Cortex of kidney (tissue), 1 donor: ENCODE measurements at places on chromosomes 2 and 18.

DNA sequence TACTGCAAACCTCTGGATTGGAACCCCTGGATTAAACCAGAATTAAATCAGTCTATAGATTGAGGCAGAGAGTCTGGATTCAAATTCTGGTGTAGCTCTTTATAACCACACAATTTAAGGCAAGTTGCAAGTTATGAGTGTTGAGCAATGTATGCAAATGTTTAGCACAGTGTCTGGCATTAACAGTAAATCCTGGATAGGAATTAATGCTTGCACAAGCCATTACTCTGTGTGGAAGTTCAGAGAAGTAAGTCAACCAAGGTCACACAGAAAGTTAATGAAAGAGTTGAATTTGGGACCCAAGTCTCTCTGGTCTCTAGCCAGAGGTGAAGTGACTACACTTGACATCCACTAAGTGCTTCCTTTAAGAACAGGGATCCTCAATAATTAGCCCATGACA lies 2.0 kb upstream of the MARCO start:
- no peak for DNase-seq

- no peak for DNase-seq
Measured at GRCh38 chr2:217438136-217438535, 564.7 kb downstream of the TNS1 start.

DNA sequence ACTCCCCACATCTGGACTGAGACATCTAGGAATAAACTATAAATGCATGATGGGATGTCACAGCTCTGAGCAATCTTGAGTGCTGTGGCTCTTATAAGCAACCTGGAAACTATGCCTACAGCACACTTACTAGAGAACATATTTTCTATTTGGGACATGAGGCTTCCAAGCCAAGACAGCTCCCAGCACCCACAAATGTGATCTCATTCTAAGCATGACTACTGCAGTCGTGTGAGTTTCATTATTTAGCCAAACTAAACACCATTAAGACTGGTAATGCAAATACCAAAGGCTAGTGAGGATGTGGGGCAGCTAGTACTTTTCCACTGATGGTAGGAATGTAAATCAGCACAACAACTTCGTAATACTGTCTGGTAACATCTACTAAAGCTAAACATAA lies 72.5 kb downstream of the RTTN start:
- DNase-seq: no peak

DNA sequence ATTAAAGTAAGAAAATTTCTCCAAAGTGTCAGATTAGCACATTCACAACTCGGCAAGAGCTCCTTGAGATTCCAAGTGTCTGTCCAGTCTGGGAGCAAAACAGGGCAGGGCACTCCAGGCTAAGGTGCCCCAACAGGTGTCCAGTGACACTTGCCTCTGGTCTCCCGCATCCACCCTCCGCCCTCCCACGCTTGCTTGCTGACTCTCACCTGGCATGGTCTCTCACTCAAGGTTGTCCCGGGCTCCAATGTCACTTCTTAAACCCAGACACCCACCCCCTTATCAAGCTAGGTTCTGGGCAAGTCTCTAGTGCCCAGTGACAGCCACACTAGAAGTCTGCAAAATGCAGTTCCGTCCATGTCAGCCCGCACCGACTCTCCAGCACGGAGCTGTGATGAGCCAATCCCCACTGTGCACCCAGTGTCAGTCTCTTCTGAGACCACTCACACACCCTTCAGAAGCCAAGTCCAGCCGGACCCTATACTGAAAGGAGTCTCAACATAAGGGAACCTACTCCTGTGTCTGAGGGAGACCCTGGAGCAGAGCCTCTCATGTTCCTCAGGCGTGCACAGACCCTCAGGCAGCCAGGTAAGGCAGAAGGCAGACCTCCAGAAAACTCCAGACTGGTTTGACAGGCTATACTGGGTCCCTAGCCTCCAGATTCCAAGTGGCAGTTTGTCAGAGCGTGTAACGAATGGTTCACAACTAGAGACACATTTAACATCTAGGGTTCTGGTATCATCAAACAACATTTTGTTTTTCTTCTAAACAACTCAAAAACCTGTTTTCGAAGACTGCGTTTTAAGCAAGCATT lies 45.6 kb downstream of the HDLBP start:
- DNase-seq: no peak

- no peak for DNase-seq
Measured at GRCh38 chr2:163600801-163601200, 135.0 kb downstream of the FIGN start.

DNA sequence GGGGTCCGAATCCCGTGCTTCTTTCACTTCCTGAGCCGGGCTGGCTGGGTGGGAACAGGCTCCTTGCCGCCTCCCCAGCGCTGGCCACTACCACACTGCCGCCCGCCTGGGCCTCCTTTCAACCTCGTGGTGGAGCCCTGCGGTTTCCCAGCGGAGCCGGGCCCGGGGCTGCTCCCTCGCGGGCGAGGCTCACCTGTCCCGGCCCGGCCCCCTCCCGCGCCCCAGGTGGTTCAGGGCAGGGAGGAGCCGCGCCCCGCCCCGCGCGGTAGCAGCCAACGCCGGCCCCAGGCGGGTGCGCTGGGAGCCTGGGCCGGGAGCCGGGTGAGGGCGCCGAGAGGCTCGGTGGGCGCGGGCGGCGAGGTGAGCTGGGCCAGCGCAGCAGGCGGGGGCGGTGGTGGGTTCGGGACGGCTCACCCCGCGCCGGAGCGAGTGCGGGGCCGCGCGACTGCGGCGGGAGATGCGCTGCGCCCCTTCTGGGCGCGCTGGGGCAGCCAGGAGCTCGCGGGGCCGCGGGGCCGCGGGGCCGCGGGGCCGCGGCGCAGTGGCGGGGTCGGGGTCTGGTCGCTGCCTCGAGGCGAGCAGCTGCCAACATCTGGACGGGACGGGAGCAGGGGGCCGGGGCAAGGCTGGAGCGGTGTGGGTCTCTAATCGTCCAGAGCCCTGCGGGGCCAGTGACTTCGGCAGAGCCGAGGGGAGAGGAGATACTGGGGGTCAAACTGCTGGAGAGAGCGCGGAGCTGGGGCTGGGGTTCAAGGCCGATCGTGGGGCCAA lies at the start of gene LYPD6B:
Gene LYPD6B (plus strand): TSS at position 258 of the 771 bp plus-strand sequence. CDS start 92,250 bp downstream, outside the sequence.
- DNase-seq: no peak

GRCh38 chr18:29171892-29172755 lies 995.2 kb upstream of the CDH2 start:
- DNase-seq: no peak

DNA sequence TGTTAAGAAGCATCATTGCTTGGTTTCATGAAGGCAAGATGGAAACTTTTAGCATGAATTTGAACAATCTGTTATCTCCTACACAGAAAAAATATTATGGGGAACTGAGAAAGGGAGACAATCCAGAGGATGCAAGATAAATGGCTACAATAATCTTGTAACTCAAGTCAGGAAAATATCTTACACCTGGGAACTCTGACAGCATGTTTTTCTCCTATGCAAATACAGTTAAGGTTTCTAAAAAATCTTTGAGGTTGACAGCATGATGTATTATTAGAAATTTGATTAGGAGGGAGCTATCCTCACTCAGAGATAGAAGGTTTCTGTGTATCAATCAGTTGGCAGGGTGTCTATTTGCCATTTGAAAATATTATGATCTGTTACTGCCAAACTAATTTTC lies 75.6 kb downstream of the GPD2 start:
- no peak for DNase-seq

GRCh38 chr2:129565551-129566109 lies 413.8 kb upstream of the RAB6C start:
- DNase-seq: no peak

DNA sequence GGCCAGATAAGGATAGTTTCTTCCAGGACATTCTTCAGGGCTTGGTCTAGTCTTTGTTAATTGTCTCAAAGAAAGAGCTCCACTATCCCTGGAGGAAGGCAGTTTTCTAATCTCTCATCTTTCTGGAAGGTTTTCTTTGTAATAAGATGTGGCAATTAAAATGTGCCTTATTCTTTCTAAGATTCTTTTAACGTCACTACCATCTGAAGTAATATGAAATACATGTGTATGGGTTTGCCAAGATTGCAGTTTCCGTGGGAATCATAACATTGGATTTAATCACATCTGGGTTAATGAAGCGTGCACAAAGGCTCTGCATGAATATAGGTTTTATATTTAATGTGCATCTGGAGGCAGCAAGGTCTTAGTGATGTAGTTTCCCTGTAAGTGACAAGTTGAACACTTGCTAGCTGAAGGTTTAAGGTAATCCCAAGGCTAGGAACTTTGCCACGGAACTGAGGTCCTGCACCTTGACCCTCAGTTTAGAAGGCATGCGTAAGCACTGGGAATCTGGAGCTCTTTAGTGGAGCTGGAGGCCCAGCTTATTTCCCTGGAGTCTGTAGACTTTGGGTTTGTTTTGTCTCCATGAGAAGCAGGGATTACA lies 25.7 kb downstream of the DIS3L2 start:
- DNase-seq: no peak

GRCh38 chr2:240329116-240329665 lies 106.3 kb upstream of the GPC1 start:
- no peak for DNase-seq

DNA sequence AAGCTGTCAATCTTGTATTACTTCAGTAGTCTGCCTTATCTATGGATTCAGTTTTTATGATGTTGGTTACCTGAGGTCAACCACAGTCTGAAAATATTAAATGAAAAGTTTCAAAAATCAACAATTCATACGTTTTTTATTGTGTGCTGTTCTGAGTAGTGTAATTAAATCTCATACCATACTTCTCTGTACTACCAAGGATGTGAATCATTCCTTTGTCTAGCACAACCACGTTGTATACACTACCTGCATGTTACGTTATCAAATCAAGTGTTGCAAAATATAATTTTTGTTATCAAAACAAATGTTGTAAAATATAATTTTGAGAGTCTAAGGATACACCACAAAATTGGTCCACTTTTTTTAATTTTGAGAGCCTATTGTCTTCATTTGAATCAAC lies 590.2 kb upstream of the SETBP1 start:
- DNase-seq: no peak

- DNase-seq: no peak
Measured at GRCh38 chr2:203648273-203648672, 58.2 kb upstream of the CD28 start.

- DNase-seq: no peak
Measured at GRCh38 chr2:158407031-158407430, 49.5 kb downstream of the CCDC148 start.

GRCh38 chr2:231475965-231476364 lies 11.7 kb upstream of the NCL start:
- no peak for DNase-seq

DNA sequence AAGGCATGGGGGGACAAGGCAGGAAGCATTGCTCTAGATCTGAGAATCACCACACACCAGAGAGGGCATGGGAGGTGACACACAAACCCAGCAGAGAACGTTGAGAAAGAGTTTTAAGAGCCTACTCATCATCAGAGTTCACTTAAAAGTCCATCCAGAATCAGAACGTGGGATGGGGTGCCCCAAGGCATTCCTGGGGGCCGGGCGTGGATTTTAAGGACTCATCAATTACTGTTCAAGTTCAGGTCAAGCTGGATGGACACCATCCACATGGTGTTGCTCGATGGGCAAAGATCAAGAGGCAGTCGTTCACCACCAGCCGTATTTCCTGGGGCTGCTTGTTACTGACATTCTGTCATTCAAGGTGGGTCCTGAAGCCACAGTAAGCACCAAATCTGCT lies 34.9 kb downstream of the BCL11A start:
- DNase-seq: no peak

- no peak for DNase-seq
Measured at GRCh38 chr2:241329669-241330615, 14.2 kb downstream of the SEPTIN2 start.

- DNase-seq: no peak
Measured at GRCh38 chr2:239147376-239147775, 253.4 kb downstream of the HDAC4 start.

GRCh38 chr2:100692381-100692780 lies 127.6 kb upstream of the NPAS2 start:
- DNase-seq: no peak

GRCh38 chr2:44107086-44107740 lies 61.5 kb upstream of the PPM1B start:
- DNase-seq: no peak

DNA sequence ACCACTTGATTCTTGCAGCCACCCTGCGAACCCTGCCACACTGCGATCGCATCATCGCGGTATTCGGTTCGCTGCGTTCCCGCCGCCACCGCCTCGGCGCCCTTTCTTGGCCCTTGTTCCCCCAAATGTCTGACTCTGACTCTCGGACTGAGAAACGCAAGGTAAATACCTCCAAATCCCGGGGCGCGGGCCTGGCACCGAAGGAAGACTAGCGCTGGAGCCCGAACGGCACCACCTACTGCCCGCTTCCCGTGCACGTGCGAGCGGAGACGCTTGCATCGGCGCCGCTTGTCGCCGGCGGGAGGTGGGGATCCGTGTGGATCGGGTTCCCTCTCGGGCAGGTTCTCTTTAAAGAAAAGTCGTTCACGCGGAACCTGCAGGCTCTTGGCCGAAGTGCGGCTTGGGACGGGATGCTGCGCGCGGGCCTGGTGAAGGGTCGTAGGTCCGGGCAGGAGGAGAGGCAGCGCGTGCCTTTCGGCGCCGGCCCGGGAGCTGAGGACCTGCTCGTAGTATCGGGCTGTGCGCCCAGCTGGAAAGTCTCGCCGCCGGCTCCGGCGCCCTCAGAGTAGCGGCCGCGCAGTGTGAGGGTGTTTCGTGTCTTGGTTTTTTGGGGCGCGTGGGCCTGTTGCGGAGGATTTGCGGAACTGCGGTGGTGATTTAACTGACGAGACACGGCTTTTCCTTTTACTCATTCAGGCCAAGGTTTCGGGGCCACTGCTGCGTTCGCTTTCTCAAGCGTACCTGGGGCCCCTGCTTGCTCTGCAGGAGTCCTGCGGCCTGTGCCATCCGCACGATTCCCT lies 514 bp downstream of the BCL2L11 start:
- DNase-seq: no peak

- no peak for DNase-seq
Measured at GRCh38 chr2:107585851-107586250, 240.8 kb upstream of the RGPD4 start.

DNA sequence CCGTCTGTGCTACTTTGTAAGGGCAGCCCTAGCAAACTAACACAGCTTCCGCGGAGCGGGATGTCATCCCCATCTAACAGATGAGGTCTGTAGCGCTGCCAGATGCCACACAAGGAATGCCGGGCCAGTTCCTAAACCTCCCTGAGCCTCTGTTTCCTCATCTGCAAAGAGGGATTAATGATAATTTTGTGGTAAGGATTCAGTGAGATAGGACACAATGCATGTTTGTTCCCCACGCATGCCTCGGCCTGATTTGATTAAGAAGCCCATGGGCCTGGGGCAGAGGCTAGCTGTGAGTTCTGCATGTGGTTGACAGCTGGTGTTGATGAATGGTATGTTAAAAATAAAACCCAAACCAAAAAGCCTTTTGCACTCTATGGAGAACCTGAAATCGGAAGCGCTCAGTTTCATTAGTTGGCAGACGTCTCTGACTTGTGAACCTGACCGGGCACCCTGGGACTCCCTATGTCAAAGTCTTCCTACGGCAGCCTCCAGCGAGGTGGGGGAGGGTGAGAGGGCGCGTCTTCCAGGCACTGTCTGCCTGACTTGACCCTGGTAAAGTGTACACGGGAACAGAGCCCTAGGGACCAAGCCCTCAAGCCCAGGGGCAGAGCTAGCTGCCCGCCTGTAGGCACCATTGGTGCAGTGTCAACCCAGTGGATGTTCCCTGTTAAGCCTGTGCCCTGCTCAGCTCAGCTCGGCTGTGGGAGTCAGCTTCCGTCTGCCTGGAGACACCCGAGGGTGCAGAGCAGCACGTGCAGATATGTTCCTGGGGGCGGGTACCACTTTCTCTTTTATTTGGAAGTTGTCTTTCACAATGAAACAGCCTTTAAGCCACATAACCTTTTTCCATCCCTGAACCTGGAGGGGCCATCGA lies 14.8 kb upstream of the INHBB start:
- no peak for DNase-seq

GRCh38 chr2:215970425-215970824 lies 42.9 kb downstream of the MREG start:
- DNase-seq: no peak

GRCh38 chr2:73202156-73203054 lies at the start of gene NOTO:
Gene NOTO (plus strand): TSS chr2:73202574. CDS start chr2:73202667, 93 bp downstream.
- no peak for DNase-seq
